Activated CD8-positive, alpha-beta memory T cell treated with anti-CD3 and anti-CD28 coated beads, Interleukin-2, amount 10 ng/mL, durations not matched to agents 7 days and 5 days (primary cell): ENCODE measurements at places on chromosomes 1 and 21. TPM values are rescaled to one million over a fixed set of nuclear protein-coding genes. Genes with fewer than 3 reads are reported as not detected.

- H3K27me3 ChIP-seq = no peaks in the 10 kb centered on the region
- no peaks in the 10 kb centered on the region for H3K36me3 ChIP-seq
- no peaks in the 10 kb centered on the region for H3K4me1 ChIP-seq
- H3K4me3 ChIP-seq = no peak overlapping the region
These were observed 41.1 kb downstream of the SLC35F3 start for GRCh38 chr1:233945573-233945972.

NPR1 gene
- total RNA-seq = 0.05 TPM

RRP1 gene
- total RNA-seq = 45.2 TPM

CKS1B gene
- 155 TPM for total RNA-seq

DNA sequence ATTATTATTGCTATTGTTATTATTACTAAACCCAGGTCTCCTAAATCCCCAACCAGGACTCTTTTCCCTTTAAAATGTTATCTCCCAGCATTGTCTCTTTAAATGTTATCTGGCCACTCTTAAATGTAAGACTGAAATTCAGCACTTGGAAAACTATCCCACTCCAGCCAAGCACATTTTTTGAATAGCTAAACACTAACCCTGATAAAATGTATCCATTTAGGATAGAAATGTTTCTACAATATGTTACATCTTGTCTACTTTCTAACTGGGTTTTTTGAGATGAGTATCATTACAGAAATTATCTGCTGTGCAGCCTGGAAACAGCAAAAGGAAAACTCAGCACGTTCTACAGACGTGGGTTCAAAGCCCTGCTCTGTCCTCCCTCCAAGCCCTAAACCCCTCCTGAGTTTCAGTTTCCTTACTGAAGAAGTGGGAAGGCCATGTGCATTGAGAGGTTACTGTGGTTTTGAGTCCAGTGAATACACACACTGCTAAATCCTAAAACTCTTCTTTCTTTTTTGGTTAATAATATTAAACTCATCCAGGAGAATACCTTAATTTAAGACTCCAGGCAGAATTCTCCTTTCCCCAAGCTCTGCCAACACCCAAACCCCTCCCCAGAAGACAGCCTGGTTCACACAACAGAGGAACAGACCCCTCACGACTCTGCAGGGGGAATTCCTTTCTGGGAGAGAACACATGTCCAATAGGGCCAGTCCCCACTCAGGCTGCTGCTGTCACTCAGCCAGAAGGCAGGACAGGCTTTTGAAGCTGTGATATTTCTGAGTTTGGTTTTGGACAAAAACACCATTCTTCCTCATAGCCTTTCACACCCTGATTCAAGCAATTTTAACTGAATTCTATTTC, 41.9 kb downstream of the HIVEP3 start:
- no peaks in the 10 kb centered on the region for H3K27me3 ChIP-seq
- H3K36me3 ChIP-seq = no peaks in the 10 kb centered on the region
- no peak overlapping the region for H3K27ac ChIP-seq
- no peak for DNase-seq
- H3K4me3 ChIP-seq = no peak overlapping the region
- H3K4me1 ChIP-seq = peaks cover 23% of the 10 kb centered on the region

GSTM1 gene
- total RNA-seq = not detected

PCAT6 gene
- 0.94 TPM for total RNA-seq

KCNJ15 gene
- not detected for total RNA-seq

B3GALT2 gene
- 2.5 TPM for total RNA-seq

DNA sequence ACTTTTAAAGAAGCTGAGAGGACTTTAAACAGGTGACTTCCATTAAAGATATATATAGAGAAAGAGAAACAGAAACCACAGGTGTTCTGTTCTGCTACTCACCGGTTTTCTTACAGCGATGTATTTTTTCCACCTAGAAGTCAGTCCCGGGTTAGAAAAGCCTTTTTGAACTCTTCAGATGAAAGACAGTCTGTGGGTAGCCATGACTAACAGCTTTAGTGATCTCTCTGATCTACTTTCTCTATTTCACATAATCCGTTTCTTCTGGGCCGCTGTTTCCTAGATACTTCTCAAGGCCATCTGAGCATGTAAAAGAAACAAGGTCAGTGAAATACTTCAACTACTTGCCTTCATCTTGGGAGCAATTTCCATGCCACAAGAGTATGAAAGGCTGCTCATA, 25.1 kb downstream of the WDR64 start:
- no peaks in the 10 kb centered on the region for H3K27me3 ChIP-seq
- peak overlapping the region; percentile 70 for H3K4me3 ChIP-seq
- H3K36me3 ChIP-seq = no peaks in the 10 kb centered on the region
- H3K27ac ChIP-seq = peak overlapping the region; percentile 73
- DNase-seq = no peak
- peaks cover 12% of the 10 kb centered on the region for H3K4me1 ChIP-seq

TSPAN1 gene
- total RNA-seq = not detected

GRCh38 chr1:182329471-182329870, 62.1 kb downstream of the GLUL start:
- no peaks in the 10 kb centered on the region for H3K4me1 ChIP-seq
- H3K4me3 ChIP-seq = no peak overlapping the region
- H3K27ac ChIP-seq = no peak overlapping the region
- H3K36me3 ChIP-seq = no peaks in the 10 kb centered on the region

GRCh38 chr1:2001773-2002411, 1.7 kb downstream of the CFAP74 start:
- no peak overlapping the region for H3K4me3 ChIP-seq
- DNase-seq = no peak
- no peaks in the 10 kb centered on the region for H3K4me1 ChIP-seq
- peaks cover 47% of the 10 kb centered on the region for H3K27me3 ChIP-seq
- H3K36me3 ChIP-seq = no peaks in the 10 kb centered on the region
- no peak overlapping the region for H3K27ac ChIP-seq

ZBTB17 gene
- total RNA-seq = 68.8 TPM

DNA sequence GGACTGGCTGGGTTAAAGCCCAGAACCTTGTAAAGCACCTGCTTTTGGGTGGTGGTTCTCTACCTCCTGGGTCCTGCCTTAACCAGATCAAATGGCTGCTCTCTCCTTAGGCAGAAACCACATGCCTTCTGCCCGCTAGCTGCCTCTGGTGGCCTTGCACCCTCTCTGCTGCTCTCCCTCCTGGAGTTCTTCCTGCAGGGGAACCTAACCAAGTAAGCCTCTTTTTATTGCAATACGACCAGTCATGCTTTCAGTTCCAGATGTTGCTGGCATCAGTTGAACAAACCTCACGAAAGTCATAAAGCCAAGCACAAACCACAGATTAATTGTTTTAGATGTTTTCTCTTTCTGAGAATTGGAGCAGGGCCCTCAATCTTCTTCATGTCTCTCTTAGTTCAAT, 118.9 kb downstream of the GDAP2 start:
- no peak overlapping the region for H3K4me3 ChIP-seq
- H3K4me1 ChIP-seq = no peaks in the 10 kb centered on the region
- no peaks in the 10 kb centered on the region for H3K36me3 ChIP-seq
- peaks cover 22% of the 10 kb centered on the region for H3K27me3 ChIP-seq
- no peak overlapping the region for H3K27ac ChIP-seq
- DNase-seq = no peak

PRKAA2 gene
- total RNA-seq = not detected

GRCh38 chr1:29990304-29990703, 733.1 kb downstream of the MATN1 start:
- no peak overlapping the region for H3K4me3 ChIP-seq
- H3K27me3 ChIP-seq = no peaks in the 10 kb centered on the region
- no peak overlapping the region for H3K27ac ChIP-seq
- DNase-seq = no peak
- H3K36me3 ChIP-seq = no peaks in the 10 kb centered on the region
- H3K4me1 ChIP-seq = no peaks in the 10 kb centered on the region

DNA sequence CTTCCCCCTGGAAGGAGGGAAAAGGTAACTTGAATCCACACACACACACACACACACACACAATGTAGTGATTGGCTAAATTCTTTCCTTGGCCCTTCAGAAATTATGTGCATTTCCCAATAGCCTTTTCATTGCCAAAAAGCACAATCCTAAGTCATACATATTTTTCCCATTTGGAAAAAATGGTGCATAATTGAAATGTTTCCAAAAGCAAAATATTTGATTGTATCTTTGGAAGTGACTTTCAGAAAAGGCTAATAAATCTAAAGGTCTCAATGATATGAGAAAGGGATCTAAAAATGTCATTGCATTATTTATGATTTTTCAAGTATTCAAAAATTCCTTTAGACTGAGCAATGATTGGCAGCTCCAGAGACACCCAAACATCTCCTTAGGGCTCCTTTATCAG, 43.5 kb upstream of the NEK7 start:
- DNase-seq = no peak
- H3K36me3 ChIP-seq = no peaks in the 10 kb centered on the region
- H3K27me3 ChIP-seq = peaks cover 7% of the 10 kb centered on the region
- H3K4me3 ChIP-seq = no peak overlapping the region

GRCh38 chr1:156385534-156386031, 16.6 kb downstream of the RHBG start:
- peak; percentile 84 for DNase-seq
- H3K36me3 ChIP-seq = no peaks in the 10 kb centered on the region

DNA sequence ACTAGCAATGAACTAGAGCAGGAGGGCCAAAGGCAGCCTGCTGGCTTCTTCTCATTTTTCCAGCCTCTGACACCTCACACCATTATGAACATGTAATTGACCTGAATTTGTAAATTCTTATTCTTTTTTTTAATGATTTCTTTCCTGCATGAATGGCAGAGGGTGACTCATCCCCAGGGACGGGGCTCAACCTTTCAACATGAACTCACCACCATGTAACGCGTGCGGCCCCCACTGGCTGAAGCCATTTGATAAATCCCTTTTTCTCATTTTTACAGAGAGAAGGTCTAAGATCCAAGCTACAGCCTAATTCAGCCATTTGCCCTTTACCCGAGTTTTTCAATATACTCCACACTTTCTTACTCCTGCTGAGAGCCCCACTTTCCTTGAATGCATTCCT, 9.3 kb upstream of the ETS2 start:
- H3K4me1 ChIP-seq = peaks cover 11% of the 10 kb centered on the region
- no peak for DNase-seq
- H3K4me3 ChIP-seq = no peak overlapping the region
- H3K36me3 ChIP-seq = no peaks in the 10 kb centered on the region

GUCA2A gene
- total RNA-seq = not detected

DNA sequence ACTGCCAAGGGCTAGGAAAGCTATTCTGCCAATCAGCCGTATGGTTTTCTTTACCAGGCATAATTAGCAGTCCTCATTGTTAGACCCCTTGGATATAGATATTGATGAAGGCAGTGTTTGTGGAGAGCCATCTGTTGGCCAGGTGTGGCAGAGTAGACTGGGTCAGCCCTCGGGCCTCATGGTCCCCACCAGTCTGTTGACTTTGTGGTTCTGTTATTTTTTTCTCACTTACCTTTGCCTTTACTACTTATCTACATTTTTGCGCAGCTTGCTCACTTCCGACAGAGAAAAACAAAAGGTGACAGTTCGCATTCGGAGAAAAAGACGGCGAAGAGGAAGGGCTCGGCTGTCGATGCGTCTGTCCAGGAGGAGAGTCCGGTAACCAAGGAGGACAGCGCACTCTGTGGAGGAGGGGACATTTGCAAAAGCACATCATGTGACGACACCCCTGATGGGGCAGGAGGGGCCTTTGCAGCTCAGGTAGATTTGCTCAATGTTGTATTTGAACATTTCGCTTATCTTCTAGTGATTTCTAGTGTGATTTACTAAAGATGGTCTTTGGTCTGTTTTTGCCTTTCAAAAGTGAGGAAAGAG, 2.3 kb downstream of the PCNT start:
- no peak for DNase-seq
- H3K36me3 ChIP-seq = peaks cover 39% of the 10 kb centered on the region
- no peaks in the 10 kb centered on the region for H3K27me3 ChIP-seq
- no peak overlapping the region for H3K27ac ChIP-seq
- H3K4me1 ChIP-seq = peaks cover 24% of the 10 kb centered on the region

SLC1A7 gene
- not detected for total RNA-seq

RCAN3 gene
- 23.9 TPM for total RNA-seq

DNA sequence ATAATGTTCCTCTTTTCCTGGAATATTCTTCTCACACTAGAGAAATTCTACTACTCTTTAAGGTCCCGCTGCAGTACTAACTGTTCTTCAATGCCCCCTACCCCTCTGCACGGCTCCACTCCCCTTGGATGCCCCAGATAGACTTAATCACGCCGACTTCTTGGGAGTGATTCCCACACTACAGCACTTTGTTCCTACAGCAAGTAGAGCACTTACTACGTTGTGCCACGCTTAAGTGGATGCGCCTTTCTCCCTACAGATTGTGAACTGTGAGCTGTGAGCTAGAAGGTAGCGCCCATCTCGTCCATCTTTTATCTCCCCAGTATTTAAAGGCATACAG, 2.2 kb downstream of the ZNF436 start:
- DNase-seq = no peak
- peak overlapping the region; percentile 98 for H3K27ac ChIP-seq

LIN28A gene
- not detected for total RNA-seq

DNA sequence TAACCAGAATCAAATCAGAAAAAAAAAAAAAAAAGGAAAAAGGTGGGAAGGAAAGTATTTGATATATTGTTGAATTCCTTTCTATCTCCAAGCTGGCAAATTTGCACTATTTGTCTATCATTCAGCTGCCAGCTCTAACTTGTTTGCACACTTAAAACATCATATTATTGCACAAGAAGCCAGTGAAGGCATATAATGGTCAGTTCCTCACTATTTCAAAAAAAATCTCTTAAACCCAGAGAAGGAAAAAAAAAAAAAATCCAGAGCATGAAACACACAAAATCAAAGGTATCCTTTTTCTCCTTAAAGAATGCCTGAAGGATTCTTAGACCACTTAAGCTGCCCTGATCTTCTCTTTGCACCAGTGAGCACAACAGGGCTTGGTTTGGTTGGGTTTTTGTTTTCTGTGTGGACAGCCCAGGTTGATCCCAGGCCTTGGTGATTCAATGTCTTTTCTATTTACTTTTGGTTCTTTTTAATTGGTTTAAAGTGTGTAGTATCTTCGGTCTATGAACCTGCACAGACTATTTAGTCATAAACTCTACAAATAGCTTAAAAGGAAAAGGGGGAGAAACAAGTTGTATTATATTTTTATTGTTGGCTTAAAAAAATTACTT, 40.2 kb downstream of the DUSP10 start:
- H3K4me3 ChIP-seq = no peak overlapping the region
- peaks cover 71% of the 10 kb centered on the region for H3K36me3 ChIP-seq
- peaks cover 16% of the 10 kb centered on the region for H3K4me1 ChIP-seq
- H3K27me3 ChIP-seq = no peaks in the 10 kb centered on the region
- no peak for DNase-seq

- no peak overlapping the region for H3K27ac ChIP-seq
- H3K36me3 ChIP-seq = peaks cover 11% of the 10 kb centered on the region
- H3K27me3 ChIP-seq = no peaks in the 10 kb centered on the region
- H3K4me1 ChIP-seq = peaks cover 19% of the 10 kb centered on the region
These were observed 127.8 kb downstream of the HS2ST1 start for GRCh38 chr1:87042111-87042811.

RAB25 gene
- total RNA-seq = not detected

LCE1E gene
- total RNA-seq = not detected

- no peak overlapping the region for H3K4me3 ChIP-seq
- H3K27me3 ChIP-seq = peaks cover 40% of the 10 kb centered on the region
- no peak for DNase-seq
- H3K4me1 ChIP-seq = no peaks in the 10 kb centered on the region
- no peak overlapping the region for H3K27ac ChIP-seq
These were observed 318.3 kb downstream of the RRAGC start for GRCh38 chr1:38541223-38541622.

PAPPA2 gene
- 0.38 TPM for total RNA-seq

SPAG17 gene
- total RNA-seq = not detected

CFAP74 gene
- not detected for total RNA-seq

GRCh38 chr21:31647650-31648049, 11.8 kb upstream of the SOD1 start:
- H3K27ac ChIP-seq = no peak overlapping the region
- no peaks in the 10 kb centered on the region for H3K36me3 ChIP-seq
- H3K4me3 ChIP-seq = no peak overlapping the region

ADAMTS1 gene
- total RNA-seq = 0.89 TPM

- peaks cover 21% of the 10 kb centered on the region for H3K36me3 ChIP-seq
These were observed 50.2 kb downstream of the DPYD start for GRCh38 chr1:97870589-97870988.
